Stimulated activated CD8-positive, alpha-beta memory T cell treated with anti-CD3 and anti-CD28 coated beads, Interleukin-4, amount 100 ng/mL, for 1 hour (primary cell): ENCODE measurements at places on chromosomes 3 and 15.

DNA sequence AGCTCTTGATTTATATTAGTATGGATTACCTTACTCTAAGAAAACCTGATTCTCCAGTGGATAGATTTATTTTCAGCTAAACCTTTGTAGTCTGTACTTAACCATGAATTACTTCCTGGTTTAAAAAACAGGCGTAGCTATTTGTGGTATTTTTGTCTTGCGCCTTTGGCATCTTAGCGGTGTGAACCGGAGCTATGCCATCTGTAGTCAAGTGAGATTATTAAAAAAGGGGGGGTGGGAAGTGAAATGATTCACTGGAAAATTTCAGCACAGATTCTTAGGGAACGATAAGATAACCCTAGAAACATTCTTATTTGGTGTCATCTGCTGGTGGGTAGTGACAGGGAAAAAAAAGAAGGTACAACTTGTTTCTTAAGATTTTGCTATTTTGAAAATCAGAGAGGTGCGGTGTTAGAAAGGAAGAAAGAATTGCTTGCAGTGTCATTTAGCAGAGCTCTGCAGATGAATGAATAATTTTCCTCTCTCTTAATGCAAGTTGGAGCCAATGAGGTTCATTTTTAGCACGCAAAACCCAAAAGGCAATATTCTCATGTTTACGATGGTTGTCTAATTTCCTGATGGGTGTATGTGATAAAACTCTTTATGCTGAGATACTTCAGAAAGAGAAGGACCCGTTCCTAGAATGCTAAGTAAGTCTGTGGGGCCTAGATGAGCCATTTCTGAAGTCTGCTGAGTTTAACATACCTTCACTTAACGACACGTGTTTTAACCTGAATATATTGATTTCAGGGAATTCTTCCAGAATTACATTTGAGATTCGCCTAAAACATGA lies 44.0 kb downstream of the PSMD6 start:
- no peak for DNase-seq

- no peak for DNase-seq
These were observed 6.7 kb downstream of the FAM162A start for GRCh38 chr3:122390665-122391064.

DNA sequence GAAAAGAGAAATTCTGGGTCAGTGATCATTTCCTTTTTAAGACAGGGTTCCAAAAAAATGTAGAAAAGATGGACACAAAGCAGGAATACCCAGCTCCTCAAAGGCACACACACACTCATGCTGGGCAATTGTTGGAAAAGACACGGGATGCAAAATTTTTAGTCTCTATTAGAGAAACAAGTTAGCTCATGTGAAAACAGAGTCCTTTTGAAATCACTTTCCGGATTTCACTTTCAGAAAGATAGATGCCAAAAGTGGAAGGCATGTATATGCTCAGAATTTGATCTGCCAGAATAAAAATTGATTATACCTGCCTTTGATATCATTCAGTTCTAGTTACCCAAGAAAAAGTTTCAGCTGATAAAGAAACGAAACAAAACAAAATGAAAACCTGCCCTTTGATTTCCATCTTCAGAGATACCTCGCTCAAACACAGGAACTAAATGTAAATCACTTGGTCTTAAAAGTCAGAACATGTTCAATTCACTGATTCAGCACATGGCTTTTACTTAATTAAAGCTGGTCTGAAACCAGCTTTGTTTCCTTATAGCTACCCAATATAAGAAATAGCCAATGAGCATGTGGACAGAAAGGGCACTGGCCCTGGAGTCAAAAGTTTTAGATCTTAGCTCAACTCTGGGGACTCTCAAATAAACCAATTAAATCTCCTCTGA lies 52.8 kb downstream of the PLD1 start:
- DNase-seq = no peak

- no peak for DNase-seq
These were observed 260.5 kb upstream of the ZPLD1 start for GRCh38 chr3:102174312-102174712.

- DNase-seq = no peak
These were observed 14.4 kb downstream of the MSL2 start for GRCh38 chr3:136181741-136182140.

DNA sequence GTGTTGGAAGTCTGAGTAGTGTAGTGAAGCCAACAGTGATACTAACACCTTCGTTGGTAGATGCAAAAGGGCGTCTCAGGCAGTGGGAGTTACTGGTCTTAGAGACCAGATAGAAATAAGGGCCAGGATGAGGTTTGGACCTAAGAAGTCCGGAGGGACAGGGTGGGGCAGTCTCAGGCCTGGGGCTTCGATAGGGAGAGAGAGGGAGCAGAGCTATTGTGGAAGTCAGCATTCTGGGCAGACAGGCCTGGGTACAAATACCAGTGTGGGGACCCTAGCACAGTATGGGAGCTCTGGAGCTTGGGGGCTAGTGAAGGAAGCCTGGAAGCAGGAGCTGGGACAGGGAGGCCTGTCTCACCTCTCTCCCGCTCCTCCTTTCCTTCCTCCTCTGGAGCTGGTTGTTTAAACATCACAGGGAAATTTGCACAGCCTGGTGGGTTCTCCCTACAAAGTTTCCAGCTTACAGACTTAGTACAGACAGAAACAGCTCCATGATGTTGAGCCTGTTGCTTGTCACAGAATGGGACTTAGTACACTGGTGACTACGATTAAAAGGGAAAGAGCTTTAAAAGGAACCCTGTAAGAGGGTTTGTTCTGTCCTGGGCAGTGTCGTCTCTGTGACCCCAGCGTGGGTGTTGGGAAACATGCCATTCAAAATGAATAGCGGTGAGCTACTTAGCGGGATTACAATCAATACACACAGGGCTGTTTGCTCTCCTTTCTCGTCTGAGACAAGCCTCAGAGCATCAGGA lies 76.4 kb upstream of the TNFAIP8L3 start:
- no peak for DNase-seq

GRCh38 chr3:138440596-138440995 lies 6.2 kb downstream of the ESYT3 start:
- no peak for DNase-seq

DNA sequence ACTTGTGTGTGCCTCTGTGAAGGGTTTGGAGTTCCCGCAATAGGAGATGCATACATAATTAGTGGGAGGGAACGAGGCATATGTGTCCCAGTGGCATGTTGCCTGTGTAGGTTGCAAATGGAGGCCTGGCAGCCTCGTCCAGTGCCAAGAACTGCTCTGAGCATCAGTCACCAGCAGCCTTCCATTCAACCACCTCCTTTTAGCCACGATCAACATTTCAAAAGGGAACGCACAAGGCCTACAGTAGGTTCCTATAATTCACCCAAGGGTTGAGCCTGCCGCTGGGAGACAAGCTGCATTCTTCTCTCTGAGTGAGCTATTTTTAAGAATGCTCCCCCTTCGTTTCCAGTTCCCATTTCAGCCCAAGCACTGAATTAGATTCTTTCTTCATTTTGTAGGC lies 78.8 kb upstream of the CTNNB1 start:
- no peak for DNase-seq

- no peak for DNase-seq
These were observed 155.2 kb downstream of the GSK3B start for GRCh38 chr3:119939077-119939476.

DNA sequence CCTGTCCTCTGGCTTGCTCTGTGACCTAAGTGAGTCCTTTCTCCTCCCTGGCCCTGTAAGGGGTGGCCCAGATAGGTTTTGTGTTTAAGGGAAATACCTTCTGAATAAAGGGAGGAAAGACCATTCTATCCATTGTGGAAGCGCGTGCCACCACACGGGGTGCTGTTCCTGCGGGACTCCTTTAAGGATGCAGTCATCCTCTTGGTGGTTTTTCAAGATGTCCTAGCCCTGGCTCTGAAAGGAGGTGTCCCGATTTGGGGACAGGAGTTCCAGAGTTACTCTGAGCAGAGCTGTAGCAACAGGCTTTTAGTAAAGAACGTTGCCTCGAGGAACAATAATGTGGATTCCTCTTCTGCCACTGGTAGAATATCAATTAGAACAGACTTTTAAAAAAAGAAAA lies 9.6 kb downstream of the SLC6A6 start:
- DNase-seq = no peak

- no peak for DNase-seq
These were observed 223.7 kb downstream of the FMN1 start for GRCh38 chr15:32970847-32971246.

- no peak for DNase-seq
These were observed 562.8 kb downstream of the NR2F2 start for GRCh38 chr15:96893159-96893906.

GRCh38 chr3:28916713-28917499 lies 364.0 kb upstream of the RBMS3 start:
- no peak for DNase-seq

GRCh38 chr3:157775446-157775845 lies 272.2 kb upstream of the VEPH1 start:
- DNase-seq = no peak

DNA sequence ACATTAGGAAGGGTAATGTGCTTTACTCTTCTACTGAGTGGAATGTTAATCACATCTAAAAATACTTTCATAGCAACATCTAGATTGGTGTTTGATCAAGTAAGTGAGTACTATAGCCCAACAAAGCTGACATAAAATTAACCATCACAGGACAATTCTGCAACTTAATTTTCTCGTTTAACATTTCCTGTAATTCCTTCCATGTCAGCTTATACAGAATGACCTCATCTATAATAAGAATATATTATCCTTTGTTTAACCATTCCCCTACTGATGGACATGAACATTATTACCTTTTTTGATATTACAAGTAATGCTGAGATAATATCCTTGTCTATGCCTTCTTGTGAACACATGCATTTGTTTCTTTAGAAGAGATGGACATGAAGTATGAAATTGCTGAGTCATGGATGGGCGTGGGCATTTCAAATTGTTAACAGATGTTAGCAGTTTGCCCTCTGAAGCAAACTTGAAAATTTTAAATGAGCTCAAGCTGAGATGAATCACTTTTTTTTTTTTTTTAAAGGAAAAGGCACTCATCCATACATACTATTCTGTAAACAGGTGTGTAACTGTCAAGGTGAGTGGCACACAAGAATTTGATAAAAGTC lies 85.1 kb downstream of the OXNAD1 start:
- DNase-seq = no peak

GRCh38 chr3:24683633-24684384 lies 189.2 kb upstream of the THRB start:
- DNase-seq = no peak

DNA sequence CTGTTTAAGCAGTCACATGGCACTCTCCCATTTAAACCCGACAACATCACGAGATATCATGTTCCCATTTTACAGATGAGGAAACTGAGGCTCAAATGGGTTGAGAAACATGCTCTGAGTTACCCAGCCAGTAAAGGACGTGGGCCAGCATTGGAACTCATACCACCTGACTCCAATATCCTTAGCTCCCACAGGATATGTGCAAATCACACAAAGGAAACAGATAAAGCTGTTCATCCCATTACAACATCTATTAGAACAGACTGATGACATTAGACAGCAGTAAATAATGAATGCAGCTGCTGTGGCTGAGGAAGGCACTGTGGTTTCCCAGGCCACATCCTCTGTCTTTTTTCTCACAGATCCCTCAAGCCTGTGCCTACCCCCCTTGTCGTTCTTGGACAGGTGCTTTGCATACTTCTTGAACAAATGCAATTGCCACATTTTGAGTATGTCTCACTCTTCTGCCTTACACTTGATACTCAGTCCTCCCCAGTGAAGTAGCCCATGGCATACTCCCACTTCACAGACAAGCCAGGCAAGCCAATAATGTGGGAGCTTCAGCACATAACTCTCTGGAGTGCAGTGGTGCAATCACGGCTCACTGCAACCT lies 17.7 kb downstream of the FRMD4B start:
- no peak for DNase-seq

- no peak for DNase-seq
These were observed 5.1 kb upstream of the KLHL40 start for GRCh38 chr3:42680271-42680670.

GRCh38 chr3:163809540-163809993 lies 1268.7 kb downstream of the SI start:
- DNase-seq = no peak

DNA sequence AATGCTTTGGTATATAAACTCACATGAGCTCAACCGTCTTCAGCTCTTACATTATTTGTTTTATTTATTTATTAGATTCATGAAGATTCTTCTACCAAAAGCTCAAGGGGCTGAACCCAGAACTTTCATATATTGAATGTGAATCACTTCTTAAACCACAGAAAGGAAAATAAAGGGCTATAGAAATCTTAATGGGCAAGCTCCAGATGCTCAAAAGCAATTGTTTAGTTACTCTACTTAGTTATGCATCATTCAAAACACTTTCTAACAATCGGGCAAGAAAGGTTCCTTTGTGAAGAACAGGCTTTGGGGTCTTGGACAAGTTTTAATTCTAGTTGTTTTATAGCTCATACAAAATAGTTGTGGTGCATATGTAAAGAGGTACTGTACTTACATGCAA lies 380.2 kb downstream of the TIGIT start:
- DNase-seq = no peak

DNA sequence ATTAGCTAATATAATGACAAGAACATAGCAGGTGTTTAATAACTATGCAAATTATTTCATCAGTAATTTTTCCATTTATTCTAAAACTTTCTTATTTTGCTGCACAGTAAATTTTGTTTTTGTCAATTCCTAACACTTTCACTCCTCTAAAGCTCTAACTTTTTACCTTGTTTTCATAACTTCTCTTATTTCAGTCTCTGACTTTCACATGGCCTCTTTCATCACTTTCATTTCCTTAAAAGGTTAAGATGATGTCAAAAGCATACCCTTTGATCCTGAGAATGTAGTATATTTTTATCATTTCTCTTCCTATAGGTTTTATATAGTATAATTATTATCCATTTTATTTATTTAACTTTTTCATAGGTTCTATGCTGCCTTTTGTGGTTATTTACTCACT lies 1325.8 kb upstream of the ALCAM start:
- DNase-seq = no peak

DNA sequence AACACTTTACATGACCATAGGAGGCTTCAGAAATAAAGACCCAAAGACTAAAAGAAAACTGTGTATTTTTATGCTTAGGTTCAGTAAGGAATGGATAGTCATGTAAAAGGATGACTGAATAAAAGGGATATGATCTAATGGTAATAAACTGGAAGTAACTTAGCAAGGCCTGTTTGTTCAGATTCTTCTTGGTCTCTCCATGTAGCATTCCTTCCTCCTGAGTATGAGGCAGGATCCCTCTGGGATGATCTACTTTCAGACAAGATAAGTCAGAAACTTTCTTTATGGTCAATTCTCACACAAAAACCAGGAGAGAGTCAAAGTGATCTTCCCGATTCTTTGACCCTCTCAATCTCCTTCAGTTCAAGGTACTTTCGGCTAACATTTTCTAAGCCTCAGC lies 340.8 kb upstream of the DCBLD2 start:
- DNase-seq = no peak

GRCh38 chr15:48566668-48567067 lies 78.8 kb downstream of the FBN1 start:
- no peak for DNase-seq
